ENCODE measurements at places on chromosomes 1 and 21. TPM values are rescaled to one million over a fixed set of nuclear protein-coding genes. Genes with fewer than 3 reads are reported as not detected.

- DNase-seq: no peak
Measured at GRCh38 chr1:97006044-97006661, 284.6 kb downstream of the PTBP2 start.

DNA sequence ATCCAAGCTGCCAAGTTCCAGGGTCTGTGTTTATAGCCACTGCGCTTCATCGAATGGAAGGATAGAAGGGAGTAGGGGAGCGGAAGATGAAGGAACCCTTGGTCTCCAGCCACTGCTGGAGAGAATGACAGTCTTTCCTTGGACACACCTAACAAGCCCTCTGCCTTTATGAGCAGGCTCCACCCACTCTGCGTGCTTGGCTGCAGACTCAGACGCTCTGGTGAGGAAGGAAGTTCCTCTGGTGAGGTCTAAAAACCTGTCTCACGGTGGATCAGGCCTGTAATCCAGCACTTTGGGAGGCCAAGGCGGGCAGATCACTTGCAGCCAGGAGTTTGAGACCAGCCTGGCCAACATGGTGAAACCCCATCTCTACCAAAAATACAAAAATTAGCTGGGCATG, 55.4 kb downstream of the MATN1 start:
- DNase-seq: peak; percentile 18

DNA sequence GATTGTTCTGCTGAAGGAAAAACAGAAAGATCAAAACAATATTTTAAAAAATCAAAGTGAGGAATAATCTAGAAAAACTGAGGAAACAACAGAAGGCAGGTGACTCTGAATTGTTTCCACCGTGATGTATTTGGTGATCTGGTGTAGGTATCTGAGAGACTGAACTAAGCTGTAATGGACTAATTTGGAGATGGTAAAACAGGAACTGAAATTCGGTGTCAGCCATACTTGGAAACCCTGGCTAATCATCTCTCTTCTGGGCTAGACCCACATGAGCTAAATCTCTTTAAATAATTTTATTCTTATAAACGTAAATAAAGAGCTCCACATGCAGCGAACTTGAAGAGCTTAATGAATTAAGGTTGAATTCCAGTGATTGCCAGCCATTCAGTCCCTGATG, 1226.1 kb downstream of the NCAM2 start:
- DNase-seq: no peak

DNA sequence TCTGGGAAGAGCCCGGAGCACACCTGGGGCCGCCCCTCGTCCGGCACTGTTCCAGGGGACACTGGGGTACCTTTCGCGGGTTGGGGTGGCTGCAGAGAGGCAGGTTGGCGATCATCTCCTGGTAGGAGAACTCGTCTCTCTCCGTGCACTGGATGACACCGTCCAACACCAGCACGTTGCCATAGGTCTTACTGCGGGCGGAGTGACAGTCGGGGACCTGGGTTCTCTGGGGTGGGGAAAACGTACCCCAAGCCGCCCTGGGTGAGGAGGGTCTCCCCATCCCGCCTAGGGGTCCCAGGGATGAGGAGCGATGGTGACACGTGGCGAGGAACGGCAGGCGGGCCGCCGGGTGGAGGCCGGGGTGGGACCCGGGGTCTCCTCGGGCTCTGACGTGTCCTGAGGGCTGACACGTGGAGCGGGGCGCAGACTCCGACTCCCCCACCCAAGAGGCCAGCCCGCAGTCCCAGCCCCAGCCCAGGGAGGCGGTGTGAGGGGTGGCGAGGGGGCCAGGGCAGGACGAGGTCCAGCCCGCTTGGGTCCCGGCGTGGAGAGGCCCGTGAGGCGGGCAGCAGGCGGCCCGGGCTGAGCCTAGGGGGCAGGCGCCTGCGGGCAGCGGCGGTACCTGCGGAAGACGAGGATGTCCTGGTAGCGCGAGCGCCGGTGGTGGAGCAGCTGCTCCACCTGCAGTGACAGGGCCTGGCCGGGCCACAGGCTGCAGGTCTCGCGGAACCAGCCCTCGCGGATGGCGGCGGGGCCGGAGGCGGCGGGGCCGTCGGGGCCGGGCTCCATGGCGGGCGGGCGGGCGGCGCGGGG, 457 bp downstream of the SRM start:
- DNase-seq: peak; percentile 29

- DNase-seq: no peak
Measured at GRCh38 chr1:230704830-230705229, 9.1 kb downstream of the AGT start.

DNA sequence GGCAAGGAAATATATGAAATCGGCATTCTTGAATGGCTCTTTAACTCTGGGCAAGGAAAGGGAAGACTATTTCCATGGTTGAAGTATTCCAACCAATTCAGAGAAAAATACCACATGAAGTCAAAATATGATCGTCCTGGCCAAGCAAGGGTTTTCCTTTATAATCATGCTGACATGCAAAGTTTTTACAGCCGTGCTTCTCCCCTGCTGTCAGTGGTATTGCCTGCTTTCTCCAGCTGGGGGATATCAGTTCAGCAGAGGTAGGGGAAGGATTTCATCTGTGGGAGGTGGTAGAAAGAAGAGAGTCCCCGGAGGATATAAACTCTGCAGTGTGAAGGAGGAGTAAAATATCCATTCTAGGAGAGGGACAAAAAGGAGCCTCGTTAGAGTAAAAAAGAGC, 322.8 kb downstream of the PAPPA2 start:
- DNase-seq: no peak

DNA sequence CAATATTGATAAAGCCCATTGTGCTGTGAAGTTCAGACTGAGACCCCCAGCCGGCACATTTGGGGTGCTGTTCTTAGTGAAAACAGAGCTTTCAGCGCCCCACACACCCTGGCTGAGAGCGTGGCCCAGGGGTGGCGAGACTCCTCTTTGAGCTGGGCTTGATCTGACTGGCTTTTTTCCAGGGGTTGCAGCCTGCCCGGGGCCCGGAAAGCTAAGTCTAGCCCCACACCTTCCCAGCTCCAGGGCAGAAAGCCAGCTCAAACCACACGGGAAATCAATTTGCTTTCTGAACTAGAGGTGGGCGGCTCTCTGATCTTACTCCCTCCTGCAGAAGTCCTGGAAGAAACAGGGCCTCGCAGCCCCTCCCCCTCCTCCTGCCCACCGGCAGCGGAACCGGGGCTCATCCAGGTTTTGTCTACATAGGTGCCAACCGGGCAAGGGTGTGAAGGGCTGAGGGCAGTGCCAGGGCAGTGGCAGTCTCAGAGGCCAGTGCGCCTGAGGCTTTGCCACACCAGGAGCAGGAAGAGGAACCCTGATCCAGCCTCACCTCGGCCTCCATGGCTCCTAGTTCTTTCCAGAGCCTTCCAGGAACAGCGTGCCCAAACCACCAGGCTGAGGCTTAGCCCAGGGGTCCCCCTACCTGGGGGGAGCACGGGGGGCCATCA, 155.3 kb downstream of the NPHP4 start:
- DNase-seq: peak; percentile 8

DNA sequence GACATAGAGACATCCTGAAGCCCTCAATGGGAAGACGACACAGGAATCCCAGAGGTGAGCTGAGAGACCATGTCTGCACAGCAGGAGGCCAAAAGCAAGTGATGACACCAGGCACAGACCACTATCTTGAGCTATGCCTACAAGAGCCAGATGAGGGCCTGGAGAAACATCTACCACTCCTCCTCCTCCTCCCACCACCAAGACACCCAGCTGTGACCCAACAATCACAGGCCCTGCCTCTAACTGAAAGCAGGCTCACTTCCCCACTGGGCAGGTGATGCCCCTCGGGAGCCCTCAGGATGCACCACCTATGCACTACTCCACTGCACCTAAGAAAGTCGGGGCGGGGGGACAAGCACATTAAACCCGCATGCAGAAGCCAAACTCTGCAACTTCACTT, 16.5 kb downstream of the TADA1 start:
- no peak for DNase-seq

- DNase-seq: no peak
Measured at GRCh38 chr1:53948291-53948690, 2.1 kb downstream of the LRRC42 start.

GRCh38 chr1:56491441-56491840, 87.9 kb downstream of the PLPP3 start:
- DNase-seq: no peak

DNA sequence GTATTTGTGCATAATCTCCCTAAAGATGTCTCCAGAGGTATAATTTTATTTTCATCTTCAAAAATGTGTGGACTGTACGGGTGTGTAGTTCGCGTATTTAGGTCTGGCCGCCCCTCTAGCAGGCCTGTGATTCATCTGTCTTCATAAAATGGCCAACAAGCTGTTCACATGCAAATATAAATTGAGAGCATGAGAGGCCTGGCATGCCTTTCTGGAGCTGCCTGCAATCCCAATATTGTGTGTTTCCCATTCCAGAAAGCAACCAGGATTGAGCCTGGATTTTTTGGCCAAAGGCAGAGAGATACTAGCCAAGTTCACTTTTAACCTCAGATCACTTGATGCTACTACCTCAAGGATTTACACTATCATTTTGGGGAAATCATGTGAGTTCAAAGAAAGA, 197.2 kb downstream of the NFIA start:
- no peak for DNase-seq

GRCh38 chr1:52976183-52977035, 49.3 kb downstream of the SCP2 start:
- DNase-seq: no peak

DNA sequence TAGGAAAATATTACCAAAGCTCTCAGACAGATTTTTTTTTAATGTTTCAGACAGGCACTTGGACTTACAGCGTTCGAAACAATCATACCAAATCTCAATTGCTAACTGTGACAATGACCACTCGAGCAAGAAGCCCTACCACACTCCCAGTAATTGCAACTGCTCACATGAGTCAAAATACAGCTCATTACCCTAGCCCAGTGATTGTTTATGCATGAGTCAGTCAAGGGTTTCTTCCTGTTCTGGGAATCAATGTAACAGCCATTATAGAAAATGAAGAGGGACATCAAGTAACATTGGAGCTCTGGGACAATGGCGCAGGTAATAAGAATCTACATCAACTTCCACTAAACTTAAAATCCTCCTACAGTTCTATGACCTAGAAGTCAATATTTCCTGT, 56.1 kb upstream of the SH3GLB1 start:
- DNase-seq: no peak

DNA sequence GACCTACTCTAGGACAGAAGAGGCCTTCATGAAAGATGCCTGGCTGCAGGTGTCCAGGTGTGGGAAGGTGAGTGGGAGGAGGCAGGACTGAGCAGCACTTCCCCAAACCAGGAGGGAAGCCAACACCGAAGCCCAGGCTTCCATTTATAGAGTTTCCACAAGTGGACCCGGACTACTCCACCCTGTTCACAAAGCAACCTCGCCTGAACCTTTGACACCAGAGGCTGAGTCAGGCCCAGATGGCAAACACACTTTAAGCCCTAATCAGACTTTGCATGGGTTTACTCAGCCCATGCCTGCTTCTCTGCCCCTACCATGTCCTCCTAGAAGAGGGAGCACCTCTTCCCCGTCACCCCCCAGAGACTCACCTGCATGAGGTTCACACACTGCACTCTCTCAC, 14.0 kb downstream of the PRR9 start:
- no peak for DNase-seq

DNA sequence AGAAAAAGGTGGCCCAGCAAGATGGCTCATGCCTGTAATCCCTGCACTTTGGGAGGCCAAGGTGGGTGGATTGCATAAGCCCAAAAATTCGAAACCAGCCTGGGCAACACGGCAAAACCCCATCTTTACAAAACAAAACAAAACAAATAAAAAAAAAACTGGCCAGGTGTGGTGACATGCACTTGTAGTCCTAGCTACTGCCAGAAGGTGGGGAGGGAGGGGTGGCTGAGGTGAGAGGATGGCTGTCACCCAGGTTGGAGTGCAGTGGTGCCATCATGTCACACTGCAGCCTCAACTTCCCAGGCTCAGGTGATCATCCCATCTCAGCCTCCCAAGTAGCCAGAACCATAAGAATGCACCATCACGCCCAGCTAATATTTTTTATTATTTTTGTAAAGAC, 22.8 kb downstream of the RERE start:
- no peak for DNase-seq

GRCh38 chr1:39063775-39064174, 37.6 kb downstream of the NDUFS5 start:
- no peak for DNase-seq

DNA sequence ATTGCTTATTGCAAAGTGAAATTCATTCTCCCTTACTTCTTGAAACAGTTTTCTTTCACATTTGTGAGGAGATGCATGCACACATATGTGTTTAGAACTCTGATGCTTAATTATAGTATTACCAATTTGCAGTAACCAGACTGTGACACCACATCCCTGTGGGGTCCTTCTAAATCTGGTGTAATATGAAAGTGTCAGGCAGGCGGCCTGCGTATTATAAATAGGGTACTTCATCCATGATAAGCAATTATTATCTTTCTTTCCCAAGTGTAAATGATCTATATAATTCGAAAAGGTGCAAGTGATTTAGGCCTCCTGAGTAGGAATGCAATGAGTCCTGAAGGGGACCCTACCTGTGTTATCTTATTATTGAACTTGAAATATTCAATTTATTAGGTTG, 876 bp downstream of the EFCAB7 start:
- DNase-seq: peak; percentile 5

GRCh38 chr1:172466795-172467407, 23.0 kb upstream of the PIGC start:
- no peak for DNase-seq

MROH9 gene
- not detected for total RNA-seq

BNIPL gene
- total RNA-seq: under 0.01 TPM

PKP1 gene
- under 0.01 TPM for total RNA-seq

EFNA1 gene
- total RNA-seq: 21.3 TPM

VWA1 gene
- 4.8 TPM for total RNA-seq

XCL2 gene
- not detected for total RNA-seq

LCE2B gene
- total RNA-seq: not detected

GSTM5 gene
- 0.27 TPM for total RNA-seq

AADACL3 gene
- total RNA-seq: not detected

KCNE2 gene
- total RNA-seq: not detected
